Amniotic epithelial cell (primary cell): ENCODE measurements at places on chromosomes 12 and 14.

- DNase-seq, result no peak
These were observed 42.9 kb downstream of the ELK3 start for GRCh38 chr12:96237035-96237434.

DNA sequence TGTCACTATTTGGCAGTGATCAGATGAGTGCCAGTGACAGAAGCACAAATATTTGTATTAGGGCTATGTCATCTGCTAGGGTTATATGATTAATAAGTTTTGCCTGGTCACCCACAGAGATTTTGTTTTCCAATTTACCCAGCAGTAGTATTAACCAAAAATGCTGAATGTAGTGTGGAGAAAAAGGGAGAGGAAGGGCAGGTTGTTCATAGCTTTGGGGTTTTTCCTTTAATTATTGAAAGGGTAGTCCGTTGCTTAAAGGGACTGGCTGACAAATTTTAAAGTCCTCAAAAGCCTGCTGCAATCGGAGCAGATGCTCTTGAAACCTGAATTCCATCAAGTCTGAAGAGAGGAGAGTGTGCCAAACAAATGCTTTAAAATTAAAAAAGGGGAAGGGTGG is 237.9 kb upstream of the CCDC196 start:
- no peak for DNase-seq

GRCh38 chr12:116382686-116383530 is 105.4 kb upstream of the MED13L start:
- peak; percentile 98 for DNase-seq

DNA sequence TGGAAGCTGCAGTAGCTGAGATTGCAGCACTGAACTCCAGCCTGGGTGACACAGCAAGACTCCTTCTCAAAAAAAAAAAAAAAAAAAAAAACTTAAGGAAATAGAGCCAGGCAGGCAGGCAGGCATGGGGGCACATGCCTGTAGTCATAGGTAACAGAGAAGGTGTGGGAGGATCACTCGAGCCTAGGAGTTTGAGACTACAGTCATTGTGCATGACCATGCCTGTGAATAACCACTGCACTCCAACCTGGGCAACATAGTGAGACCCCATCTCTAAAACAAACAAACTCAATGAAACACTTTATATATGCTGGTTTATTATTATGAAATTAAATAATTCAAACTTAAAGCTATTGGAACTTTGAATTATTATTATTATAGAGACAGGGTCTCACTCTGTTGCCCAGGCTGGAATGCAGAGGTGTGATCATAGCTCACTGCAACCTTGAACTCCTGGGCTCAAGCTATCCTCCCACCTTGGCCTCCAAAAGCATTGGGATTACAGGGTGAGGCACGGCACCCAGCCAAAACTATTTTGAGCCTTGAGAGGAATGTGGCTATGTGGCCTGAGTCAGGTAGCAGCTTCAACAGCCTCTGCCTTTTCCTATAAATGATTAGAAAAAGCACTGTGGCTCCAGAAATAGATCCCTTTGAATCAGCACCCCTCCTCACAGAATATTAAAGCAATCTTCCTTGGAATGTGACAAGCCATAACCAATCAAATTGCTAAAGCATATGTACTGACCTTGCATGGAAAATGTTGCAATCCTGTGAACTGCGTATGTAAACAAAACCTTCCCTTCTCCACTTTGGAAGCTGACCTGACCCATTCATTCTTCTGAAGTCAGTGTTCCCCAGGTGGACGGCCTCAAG is 34.7 kb upstream of the YY1 start:
- DNase-seq, result peak; percentile 84

DNA sequence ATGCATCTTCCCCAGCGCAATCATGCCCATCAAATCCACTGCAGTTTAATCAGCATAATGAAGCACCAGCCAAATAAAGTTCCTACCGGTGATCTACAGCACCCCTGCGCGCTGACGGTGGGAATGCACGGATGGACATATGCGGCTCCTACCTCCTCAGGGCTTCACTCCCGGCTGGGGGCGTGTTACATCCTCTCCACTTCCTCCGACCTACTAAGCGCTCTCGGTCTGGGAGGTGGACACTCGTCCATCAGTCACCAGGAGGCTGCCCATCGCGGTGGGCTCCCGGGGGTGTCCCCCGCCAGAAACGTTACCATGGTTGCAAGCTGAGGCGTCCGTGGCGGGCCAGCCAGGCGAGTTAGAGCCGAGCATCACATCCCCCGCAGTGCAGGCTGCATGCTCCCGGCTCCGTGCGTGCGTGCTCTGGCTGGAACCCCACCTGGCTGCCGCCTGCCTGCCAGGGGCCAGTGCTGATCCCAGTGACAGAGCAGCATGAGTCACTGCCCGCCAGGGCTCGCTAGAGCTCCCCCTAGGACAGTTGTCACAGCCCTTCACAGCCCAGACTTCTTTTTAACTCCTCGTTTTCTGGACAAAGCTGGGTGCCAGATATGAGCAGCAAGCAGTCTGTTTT is 73.0 kb downstream of the CIT start:
- peak; percentile 42 for DNase-seq

- no peak for DNase-seq
These were observed 12.1 kb upstream of the CNIH1 start for GRCh38 chr14:54453252-54453651.

GRCh38 chr12:49750027-49750995 is 9.0 kb downstream of the TMBIM6 start:
- DNase-seq, result peak; percentile 93

GRCh38 chr14:81537193-81537592 is 3.5 kb upstream of the SEL1L start:
- DNase-seq, result no peak

- no peak for DNase-seq
These were observed 1.5 kb downstream of the CAND1 start for GRCh38 chr12:67270622-67271021.

DNA sequence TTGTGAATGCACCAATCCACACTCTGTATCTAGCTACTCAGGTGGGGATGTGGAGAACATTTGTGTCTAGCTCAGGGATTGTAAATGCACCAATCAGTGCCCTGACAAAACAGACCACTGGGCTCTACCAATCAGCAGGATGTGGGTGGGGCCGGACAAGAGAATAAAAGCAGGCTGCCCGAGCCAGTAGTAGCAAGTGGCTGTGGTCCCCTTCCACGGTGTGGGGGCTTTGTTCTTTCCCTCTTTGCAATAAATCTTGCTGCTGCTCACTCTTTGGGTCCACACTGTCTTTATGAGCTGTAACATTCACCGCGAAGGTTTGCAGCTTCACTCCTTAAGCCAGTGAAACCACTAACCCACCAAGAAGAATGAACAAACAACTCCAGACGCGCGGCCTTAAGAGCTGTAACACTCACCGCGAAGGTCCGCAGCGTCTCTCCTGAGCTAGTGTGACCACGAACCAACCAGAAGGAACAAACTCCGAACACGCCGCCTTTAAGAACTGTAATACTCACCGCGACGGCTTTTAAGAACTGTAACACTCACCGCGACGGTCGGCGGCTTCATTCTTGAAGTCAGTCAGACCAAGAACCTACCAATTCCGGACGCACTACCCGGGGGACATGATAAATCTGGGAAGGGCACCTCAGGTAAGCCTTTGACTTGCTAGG is 4.6 kb upstream of the LDHB start:
- DNase-seq, result no peak

- DNase-seq, result no peak
These were observed 151.8 kb downstream of the CRADD start for GRCh38 chr12:93829016-93829415.

DNA sequence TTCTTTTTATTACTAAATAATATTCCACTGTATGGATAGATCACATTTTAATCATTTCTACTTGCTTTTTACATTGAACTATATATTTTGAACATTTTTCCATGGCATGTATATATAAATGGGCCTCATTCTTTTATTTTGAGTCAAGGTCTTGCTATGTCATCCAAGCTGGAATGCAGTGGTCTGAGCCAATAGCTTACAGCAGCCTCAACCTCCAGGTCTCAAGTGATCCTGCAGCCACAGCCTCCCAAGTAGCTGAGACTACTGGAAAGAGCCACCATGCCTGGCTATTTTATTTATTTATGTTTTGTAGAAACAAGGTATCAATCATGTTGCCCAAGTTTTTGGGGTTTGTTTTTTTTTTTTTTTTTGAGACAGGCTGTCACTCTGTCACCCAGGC is 7.6 kb downstream of the FCF1 start:
- peak; percentile 47 for DNase-seq

GRCh38 chr14:68203871-68204270 is 384.3 kb downstream of the RAD51B start:
- DNase-seq, result no peak

DNA sequence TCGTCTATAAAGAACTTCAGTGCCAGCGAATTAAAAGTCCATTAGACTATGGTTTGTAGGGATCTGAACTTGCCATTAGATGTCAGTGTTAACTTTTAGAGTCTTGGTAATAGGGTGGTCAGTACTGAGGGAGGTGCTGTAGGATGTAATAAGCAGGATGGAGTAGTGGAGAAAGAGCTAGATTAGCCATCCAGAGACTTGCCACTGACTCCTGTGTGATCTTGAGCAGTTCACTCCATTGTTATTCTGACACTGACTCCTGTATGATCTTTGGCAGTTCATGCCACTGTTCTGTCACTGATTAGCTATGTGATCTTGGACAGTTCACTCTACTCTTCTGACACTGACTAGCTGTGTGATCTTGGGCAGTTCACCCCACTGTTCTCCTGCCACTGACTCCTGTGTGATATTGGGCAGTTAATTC is 133.6 kb downstream of the TTLL5 start:
- peak; percentile 82 for DNase-seq

- DNase-seq, result no peak
These were observed 205.4 kb downstream of the EPS8 start for GRCh38 chr12:15583804-15584203.

DNA sequence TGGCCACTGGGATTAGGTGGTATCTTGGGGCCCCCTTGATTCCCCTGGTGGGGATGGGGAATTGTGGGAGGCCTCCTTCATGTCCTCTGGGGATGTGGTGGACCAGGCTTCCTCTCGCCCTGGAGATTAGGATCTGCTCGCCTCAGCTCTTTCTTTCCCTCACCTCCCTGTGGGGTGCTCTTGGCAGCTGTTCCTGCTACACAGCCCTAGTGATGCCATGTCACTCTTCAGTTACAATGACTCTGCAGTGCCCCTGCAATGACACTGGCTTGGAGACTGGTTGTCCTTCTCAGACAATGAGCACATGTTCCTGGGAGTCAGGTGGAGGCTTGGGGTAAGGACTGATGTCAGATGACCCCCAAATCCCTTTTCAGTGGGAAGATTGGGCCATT is 83.9 kb downstream of the ADCK1 start:
- DNase-seq, result no peak

DNA sequence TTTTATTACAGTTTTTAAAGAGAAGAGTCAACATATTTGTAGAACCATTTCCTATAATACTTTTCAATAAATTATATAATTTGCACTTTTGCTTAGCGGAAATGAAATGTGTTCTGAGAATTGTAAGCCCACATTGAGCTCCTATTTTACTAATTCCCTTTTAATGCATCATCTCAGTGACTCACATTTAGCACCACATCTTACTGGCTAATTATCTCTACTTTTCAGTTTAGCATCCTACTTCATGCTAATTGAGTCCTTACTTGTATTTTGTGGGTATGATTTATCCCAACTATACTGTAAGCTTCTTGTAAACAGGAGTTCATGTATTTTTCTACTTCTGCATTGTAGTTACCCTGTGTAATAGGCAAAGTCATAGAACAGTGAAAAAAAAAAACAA is 67.5 kb downstream of the TMX1 start:
- DNase-seq, result no peak

GRCh38 chr14:99855271-99855670 is 62.1 kb downstream of the EML1 start:
- no peak for DNase-seq

DNA sequence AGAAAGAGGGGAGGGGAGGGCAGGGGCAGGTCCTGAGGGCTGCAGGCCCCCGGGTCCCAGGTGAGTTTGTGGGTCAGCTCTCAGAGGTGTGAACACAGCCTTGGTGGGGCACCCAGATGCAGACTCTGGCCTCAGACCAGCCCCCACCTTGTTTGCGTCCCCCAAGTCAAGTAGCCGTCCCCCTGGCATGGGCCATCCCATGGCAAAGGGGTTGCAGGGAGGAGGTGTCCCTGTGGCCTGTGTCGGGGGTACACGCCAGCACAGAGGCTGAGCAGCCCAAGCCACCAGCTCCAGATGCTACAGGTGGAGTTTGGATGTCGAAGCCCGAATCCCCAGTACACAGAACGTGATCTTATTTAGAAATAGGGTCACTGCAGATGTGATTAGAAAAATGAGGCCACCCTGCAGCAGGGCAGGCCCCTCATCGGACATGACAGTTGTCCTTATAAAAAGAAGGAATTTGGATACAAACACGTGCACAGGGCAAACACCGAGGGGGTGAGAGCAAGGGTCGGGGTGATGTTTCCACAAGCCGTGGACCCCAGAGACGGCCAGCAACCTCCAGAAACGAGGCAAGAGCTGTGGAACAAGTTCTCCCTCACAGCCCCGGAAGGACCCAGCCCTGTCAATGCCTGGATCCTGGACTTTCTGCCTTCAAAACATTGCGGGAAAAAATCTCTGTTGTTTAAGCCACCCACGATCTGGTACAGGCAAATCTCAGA is 141.2 kb upstream of the C14orf180 start:
- DNase-seq, result no peak

DNA sequence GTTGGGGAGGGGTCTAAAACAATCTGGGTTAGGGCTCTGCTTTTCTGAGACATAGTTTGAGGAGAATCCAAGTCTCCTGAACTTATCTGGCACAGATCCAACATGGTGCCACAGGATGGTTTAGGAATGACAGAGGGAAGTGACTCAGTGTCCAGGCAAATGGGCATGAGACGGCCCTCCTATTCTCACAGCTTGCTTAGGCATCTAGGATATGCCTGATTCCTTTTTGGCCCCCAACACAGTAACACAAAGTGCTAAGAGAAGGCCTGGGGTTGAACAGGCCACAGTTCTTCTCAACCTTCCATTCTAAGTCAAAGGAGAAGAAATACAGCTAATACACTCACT is 117.7 kb downstream of the ZFP36L1 start:
- DNase-seq, result no peak

DNA sequence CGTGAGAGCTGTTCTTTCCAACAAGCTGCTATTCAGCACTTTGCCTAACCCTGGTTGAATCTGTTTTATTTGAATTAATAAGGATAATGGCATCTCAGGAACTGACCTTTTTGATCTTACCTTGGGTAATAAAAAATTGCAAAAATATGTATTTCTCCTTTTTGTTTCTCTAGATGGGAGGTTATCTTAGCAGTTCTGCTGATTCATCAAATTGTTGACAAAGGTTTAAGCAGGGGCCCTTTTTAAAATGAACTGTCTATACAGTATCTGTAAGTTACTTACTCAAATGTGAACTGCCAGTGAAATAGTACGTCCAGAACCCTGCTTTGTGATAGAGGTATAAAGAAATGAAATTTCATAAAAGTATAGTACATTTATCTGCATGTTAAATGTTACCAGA is 681 bp downstream of the TSHR start:
- DNase-seq, result no peak

- DNase-seq, result no peak
These were observed 29.6 kb downstream of the SMUG1 start for GRCh38 chr12:54159140-54159539.

- no peak for DNase-seq
These were observed 349.7 kb upstream of the DIO2 start for GRCh38 chr14:80560800-80561657.
